Fibroblast of gingiva (primary cell): ENCODE measurements at places on chromosomes 2 and 18.

DNA sequence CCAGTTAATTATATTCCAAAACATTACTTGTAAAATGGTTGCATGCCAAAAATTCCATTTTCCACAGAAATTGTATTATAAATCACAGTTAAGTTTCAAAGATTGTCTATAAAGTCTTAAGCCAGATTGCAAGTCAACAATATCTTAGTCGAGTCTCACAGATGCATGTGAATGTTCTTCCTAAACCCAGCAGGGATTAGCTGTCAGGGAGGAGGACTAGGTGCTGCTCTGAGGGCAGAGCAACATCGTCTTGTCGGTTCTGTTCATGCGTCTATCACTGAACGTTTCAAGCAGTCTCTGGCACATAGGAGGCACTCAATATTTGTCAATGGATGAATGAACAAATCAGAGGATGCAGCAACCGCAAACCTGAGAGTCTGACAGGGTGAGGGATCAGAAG is 27.0 kb downstream of the EPB41L3 start:
- no peak for DNase-seq

DNA sequence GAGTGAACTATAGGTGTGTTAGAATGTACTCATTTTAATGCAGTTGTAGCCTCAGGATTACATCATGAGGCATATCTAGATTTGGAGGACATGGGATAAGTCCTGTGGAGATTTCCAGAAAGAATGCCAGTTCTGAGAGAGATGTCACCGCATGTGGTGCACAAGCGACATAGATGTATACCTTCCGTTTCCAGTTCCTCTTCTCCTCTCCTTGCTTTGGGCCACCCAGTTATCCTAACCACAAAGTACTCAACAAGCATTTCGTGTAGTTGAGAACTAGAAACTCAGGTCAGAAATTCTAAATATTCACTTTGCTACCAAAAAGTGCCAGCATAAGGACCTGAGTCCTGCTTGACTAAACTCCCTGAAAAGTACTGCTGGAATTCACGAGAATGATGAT is 66.5 kb downstream of the KCTD18 start:
- no peak for DNase-seq

DNA sequence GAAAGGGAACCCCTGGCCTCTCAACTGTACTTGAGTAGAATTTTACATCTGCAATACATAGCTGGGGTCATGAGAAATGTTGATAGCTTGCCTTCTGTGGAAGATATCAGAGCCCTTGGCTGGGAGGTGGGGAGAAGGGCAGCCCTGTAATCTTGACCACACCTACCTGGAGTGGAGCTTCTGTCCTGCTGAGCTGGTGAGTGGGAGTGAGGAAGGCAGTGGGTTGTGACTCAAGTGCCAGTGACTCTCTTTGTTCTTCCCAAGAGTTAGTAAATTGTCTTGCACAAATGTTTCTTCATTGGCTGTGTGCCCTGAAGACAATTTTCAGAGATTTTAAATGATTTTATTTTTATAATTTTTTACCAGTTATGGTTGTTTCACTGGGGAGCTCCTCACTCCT is 277.3 kb downstream of the MBD5 start:
- DNase-seq, result no peak

DNA sequence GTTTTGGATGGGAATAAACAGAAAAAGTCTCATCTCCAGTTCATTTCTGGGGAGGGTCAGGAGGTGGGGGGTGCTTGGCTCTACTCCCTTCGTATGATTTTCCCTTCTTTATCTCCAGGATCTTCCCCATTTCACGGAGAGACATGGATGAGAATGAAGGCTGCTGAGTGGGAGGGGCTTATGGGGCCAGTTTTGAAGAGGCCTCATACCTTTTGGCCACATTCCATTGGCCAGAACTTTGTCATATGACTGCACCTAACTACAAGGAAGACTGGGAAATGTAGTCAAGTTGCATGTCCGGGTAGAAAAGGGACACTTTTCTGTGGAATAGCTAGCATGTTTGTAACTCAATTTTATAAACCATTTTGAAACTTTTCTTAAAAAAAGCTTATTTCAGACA is 117.6 kb downstream of the NEDD4L start:
- no peak for DNase-seq

- no peak for DNase-seq
Measured at GRCh38 chr2:230919681-230920080, 5.4 kb downstream of the GPR55 start.

- DNase-seq, result peak; percentile 33
Measured at GRCh38 chr2:180203972-180204371, 196.9 kb upstream of the CWC22 start.

- DNase-seq, result no peak
Measured at GRCh38 chr2:191666732-191667131, 11.2 kb upstream of the NABP1 start.

- DNase-seq, result no peak
Measured at GRCh38 chr18:5585653-5586052, 41.9 kb upstream of the EPB41L3 start.

DNA sequence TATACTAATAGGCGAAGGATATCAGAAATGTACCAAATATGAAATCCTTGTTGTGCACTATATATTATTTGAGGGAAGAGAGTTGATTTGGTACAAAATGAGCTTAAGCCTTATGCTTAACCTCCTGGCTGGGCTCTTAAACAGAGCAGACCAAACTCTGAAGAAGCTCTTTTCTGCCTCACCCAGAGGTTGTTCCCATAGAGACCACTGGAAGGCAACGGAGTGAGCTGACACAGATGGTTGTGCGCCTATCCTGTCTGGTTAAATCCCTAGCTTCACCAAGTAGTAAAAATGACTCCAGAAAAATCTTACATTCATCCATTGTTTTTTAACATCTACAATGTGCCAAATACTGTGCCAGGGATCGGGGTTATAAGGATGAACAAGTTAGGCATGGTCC is 55.9 kb upstream of the NOL4 start:
- DNase-seq, result no peak

GRCh38 chr2:129262934-129263333 is 716.5 kb upstream of the RAB6C start:
- no peak for DNase-seq

DNA sequence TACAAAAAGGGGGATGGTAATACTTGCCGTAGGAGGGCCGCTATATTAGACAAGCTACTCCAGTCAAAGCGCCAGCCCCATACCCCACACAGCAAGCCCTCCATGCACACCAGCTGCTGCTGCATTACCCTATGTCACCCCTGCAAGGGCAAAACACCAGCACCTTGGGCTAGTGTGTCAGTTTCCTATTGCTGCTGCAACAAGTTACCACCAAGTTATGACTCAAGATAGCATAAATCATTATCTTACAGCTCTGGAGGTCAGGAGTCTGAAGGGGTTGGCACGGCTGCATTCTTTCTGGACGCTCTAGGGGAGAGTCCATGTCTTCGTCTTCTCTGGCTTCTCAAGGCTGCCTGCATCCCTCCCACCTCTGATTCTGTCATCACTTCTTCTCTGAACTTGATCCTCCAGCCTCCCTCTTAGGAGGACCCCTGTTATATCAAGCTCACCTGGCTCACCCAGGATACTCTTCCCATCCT is 88.6 kb upstream of the ACAA2 start:
- no peak for DNase-seq

GRCh38 chr2:194870974-194871535 is 786.0 kb upstream of the SLC39A10 start:
- DNase-seq, result no peak

DNA sequence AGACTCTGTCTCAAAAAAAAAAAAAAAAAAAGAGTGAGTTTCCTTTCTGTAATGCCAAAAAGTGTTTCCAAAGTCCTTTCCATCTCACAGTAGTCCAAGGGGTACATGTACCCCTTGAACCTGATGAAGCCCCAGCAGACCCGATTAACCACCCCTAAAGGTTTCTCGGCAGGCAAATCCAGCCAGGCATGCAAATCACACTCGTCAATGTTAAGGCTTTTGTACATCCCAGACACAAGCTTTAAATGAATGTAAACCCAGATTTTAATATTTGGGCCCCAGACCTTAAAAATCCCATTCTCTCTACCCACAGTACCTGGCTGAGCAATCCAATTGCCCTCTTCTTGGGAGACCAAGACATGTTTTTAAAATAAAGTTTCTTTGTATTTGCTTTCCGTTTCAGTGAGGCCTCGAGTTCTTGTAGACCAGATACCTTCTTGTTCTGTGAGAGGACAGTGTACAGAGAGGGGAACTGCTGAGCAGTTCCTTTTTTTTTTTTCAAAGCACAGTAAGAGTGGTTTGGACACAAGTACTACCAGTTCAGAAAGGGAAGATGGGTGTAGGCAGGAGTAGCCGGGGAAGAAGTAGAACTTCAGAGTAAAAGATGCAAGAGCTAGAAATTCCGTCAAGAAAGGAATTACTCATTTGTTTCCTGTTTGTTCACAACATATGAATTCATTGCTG is at the start of gene NLRC4:
NLRC4 (minus strand) TSS at position 465 of the 684 bp plus-strand sequence. CDS start 8,111 bp downstream, outside the sequence.
- no peak for DNase-seq

- DNase-seq, result no peak
Measured at GRCh38 chr18:28689588-28689987, 512.7 kb upstream of the CDH2 start.

- no peak for DNase-seq
Measured at GRCh38 chr2:38617301-38617700, 14.6 kb upstream of the HNRNPLL start.

GRCh38 chr2:99481941-99482340 is 7.9 kb downstream of the REV1 start:
- peak; percentile 5 for DNase-seq

DNA sequence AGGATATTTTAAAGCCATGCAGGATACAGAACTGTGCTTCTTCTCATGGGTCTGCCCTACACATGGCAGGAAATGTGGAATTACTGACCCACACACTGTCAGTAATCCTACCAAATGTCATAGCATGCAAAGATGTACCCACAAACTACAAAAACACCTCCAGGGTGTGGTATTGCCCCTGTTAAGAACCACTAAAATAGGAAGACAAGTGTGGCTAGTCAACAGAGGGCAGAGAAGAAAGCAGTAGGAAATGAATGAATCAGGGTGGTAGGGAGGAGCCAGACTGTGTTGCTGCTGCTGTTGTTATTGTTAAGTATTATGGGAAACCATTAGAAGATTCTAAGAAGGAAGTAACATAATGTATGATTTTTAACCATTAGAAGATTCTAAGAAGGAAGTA is 556.7 kb upstream of the ACVR2A start:
- no peak for DNase-seq

DNA sequence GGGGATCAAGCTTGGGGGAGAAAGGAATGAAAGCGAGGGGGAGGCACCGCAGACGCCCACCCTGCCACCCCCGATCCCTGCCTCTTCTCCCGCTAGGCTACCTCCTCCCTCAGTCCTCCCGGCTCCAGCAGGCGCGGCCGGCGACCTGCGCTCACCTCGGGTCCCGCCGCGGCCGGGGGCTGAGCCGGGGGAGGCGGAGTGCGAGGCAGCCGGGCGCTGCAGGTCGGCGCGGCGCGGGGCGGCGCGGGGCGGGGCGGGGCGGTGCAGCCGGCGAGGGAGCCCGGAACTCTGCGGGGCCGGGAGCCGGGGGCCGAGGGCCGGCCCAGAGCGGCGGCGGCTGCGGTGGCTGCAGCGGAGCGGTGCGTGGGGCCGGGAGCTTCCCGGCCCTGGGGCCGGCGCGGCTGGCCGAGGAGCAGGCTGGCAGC is 477 bp downstream of the ACVR1 start:
- no peak for DNase-seq

DNA sequence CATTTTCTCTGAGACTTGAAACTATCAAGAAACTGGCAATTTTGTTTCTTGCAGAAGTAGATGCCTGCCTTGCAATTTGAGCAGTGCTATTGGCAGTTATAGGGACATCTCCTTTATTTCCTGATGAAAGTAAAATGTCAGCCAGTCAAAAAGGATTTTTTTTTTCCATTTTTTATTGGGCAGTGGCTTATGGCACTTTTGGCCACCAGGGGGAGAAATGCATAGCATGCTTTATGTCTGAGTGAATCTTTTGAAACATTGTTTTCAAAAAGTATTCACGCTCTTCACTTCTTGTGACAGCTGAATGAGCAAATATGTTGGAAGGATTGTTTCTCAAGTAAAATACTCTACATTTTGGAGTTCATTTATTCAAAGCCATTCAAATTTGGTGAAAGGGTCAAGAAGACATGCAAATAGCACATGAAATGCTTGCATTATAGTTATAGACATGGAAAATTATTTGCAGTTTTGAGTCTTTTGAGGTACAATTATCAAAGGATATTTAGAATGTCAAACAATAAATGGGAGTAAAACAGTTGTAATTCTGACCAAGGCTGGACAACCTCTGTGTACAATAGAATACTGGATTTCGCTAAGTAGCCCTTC is 491.0 kb downstream of the CDH2 start:
- peak; percentile 34 for DNase-seq

- no peak for DNase-seq
Measured at GRCh38 chr2:107197594-107198294, 311.8 kb upstream of the ST6GAL2 start.

DNA sequence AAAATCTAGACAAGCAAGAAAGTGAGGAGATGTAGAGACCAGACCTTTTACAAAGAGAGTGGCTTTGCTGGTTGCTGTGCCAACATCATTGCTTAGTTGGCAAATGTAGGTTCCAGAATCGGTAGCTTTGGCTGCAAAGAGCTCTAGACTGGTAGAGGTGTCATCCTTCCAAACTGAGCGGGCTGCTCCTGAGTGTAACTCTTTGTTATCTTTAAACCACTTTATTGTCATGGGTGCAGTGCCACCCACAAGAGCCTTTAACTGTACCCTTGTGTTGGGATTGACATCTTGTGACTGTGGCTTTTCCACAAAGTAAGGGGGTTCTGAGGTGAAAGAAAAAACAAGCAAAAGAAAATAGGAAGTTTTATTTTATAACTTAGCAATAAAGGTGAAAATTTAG is 77.2 kb downstream of the TTN start:
- DNase-seq, result no peak

DNA sequence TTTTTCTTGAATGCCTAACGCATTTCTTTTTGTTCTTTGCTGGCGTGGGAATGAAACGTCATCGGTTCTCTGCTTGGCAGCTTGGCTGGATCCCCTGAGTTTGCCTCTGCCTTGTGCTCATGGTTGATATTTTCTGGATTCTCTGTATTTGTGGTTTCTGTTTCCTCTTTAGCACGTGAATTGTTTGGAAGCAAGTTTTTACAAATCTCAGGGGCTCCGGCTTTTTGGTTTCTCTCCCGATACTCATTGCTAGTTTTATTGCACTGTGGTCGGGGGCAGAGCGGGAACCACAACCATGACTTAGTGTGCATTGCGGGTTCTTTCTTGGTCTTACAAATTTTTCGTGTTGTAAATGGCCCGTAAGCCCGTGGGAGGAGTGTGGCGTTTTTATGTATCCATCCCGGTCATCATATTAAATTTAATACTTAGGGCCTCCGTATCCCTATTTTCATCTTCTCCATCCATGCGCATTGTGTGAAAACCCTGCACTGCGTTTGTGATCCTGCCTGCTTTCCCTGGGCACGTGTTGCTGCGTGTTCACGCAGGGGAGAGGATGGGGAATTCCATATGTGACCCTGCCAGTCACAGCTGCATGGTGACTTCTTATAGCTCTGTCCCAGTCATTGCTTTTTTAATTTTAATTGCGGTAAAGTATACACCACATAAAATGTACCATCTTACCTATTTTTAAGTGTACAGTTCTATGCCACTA is 9.4 kb downstream of the RAMP1 start:
- no peak for DNase-seq
